Left hindlimb (tissue), 1 donor: ENCODE measurements at places on chromosomes 11 and 22.

DNA sequence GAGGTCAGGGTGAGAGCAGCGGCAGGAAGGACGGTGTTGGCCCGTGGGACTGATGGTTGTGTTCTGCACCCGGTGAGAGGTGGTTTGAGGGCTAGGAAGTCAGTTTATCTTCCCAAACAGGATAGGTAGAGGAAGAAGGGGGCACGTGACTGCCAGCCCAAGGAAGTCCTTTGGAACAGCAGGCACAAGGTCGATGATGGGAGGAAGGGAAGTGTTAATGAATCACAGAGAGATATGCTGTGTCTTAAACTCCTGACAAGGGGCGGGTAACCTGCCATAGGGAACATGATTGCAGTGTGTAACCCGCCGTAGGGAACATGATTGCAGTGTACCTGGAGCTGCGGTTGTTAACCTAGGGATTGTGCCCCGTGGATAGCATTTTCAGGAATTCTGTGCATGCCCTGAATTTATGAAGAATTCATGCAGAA, 49.0 kb downstream of the PRR5L start:
- DNase-seq, result no peak

GRCh38 chr11:2994336-2994730, 2.2 kb upstream of the NAP1L4 start:
- DNase-seq, result no peak

DNA sequence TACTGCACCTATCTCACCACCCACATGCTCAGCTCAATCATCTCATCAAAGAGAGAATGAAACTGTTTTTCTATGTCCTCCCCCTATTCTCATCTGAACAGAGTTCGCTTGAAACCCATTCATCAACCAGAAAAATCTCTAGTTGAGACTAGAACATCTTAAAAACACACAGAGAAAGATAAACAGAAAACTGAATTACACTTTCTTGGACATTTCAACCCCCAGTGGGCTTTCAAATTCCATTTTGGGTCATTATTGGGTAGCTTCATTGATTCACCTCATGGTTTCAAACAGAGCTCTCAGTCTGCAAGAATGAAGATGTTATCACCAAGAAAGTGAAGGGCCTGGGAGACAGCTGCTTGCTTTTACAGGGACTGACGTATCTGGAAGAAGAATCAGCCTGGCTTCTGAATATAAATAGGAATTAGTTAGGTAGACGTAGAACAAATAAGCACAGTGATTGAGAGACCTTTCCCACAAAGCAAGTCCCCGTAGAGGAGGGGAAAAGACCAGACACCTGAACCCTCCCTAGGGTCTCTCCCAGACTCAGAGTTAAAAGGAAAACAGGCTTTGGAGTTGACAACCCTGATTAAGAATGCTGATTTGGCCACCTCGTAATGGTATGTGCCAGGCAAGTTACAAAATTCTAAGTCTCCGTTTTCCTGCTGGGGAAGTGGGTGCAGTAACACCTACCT, 155.7 kb downstream of the BBOX1 start:
- DNase-seq, result no peak

- no peak for DNase-seq
Observed at GRCh38 chr11:122516686-122517085, 138.8 kb upstream of the UBASH3B start.

DNA sequence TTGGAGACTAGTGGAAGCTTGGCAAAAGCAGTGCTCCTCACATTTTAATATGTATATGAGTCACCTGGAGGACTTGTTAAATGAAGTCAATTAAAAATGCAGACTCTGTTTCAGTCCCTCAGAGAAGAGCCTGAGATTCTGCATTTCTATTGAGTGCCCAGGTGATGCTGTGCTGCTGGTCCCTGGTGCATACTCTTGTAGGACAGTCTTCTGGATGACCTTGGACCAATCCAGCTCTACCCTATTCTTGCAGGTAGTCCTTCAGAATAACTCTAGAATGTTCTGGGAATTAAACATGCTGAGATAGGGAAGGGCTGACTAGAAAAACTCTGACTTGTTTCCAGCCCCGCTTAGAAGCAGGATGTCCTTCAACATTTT, 115.9 kb downstream of the CASP12 start:
- no peak for DNase-seq

- no peak for DNase-seq
Observed at GRCh38 chr11:31821235-31821764, 10.2 kb upstream of the PAX6 start.

DNA sequence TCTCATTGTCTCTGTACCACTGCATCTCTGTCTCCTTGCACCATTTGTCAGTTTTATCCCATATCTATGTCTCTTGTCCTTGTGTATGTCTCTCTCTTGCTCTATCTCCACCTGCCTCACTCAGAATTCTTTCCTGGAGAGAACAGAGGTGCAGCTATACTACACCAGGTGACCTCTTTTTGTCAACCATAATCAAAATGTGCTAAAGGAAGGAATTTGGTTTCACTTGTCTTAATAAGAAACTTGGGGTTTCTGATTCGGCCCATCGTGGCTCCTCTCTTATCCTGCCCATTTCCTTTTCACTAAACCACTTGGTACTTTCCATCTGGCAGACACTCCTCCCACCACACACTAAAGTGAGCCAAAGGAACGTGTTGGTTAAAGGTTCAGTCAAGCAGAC, 2.0 kb upstream of the C11orf42 start:
- no peak for DNase-seq

- no peak for DNase-seq
Observed at GRCh38 chr11:96323642-96323985, 19.4 kb downstream of the MAML2 start.

GRCh38 chr11:63804259-63804658, 9.0 kb upstream of the SPINDOC start:
- DNase-seq, result no peak

GRCh38 chr22:39518996-39519680, 1.2 kb upstream of the ATF4 start:
- DNase-seq, result peak; percentile 59

DNA sequence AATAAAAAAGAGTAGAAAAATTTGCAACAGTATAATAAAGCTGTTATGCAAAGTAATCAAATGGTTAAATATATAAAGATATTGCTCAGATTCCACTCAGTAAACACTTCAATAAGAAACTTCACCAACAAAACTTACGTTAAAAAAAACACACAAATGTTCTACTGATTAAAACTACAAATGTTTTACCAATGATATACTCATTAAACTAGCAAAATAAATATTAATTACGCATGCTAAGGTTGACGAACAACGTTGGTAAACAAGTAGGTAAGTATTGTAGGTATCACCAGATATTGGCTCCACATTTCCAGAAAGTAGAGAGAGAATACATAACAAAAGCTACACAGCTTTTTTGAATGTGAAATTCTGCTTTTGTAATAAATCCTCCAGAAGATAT, 12.6 kb downstream of the RDX start:
- DNase-seq, result no peak

DNA sequence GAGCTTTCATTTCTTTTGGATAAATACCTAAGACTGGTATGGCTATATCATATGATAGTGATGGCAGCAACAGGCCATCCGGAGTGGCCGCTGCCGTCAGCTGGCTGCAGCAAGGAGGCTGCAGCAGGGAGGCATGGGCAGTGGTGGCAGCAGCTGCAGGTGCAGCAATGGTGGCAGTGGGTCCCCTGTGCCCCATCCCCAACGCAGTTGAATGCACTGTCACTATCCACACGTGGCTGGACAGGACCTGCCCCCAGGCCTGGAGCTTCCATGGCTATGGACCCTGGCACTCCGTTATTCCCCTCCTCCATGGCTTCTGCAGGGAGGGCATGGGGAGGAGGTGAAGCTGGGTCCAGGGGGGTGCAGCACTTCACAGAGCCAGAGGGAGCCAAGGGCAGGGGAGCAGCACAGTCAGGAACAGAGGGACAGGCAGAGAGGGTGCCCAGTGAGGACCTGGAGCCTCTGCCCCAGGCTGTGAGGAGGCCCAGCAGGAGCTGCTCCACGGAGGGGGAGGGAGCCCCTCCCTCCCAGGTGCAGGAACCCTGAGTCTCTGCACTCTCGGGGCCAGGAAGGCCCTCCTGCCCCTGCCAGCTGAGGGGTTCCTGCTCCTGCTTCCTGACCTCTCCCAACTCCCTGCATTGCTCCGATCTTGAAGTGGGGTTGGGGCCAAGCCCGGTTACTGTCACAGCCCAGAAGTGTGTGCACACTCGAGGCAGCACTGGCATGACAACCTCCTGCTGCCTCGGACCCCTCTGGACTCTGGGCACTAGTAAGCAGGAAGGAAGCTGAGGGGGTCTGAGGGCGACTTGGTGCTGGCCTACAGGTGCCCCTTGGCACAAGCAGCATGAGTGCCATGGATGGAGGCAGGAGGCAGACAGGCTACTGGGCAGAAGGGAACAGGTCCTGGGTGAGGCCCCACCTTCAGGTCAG, 466.3 kb downstream of the GUCY1A2 start:
- DNase-seq, result no peak

DNA sequence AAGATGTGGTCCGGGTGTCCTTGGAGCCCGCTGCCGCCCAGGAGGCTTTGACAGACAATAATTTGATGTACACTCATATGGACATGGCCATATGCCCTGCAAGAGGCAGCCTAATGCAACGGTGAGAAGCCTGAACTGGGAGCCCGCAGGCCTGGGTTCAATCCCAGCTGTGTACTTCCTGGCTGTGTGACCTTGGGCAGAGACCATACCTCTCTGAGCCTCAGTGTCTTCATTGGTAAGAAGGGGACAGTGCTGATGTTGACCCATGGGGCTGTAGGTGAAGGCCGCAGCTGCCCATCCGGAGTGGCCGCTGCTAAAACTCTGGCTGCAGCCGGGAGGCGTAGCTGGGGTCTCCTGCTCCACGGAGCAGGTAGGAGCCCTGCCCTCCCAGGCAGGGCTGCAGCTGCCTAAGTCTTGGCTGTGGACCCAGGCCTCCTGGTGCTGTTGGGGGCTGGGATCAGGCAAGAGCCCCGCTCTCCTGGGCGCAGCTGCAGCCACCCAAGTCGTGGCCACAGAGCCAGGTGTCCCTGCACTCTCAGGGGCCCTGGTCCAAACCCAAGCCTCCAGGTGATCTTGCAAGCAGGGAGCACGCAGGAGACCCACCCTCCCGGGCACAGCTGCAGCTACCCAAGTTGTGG, 8.9 kb downstream of the IL2RB start:
- DNase-seq, result no peak

DNA sequence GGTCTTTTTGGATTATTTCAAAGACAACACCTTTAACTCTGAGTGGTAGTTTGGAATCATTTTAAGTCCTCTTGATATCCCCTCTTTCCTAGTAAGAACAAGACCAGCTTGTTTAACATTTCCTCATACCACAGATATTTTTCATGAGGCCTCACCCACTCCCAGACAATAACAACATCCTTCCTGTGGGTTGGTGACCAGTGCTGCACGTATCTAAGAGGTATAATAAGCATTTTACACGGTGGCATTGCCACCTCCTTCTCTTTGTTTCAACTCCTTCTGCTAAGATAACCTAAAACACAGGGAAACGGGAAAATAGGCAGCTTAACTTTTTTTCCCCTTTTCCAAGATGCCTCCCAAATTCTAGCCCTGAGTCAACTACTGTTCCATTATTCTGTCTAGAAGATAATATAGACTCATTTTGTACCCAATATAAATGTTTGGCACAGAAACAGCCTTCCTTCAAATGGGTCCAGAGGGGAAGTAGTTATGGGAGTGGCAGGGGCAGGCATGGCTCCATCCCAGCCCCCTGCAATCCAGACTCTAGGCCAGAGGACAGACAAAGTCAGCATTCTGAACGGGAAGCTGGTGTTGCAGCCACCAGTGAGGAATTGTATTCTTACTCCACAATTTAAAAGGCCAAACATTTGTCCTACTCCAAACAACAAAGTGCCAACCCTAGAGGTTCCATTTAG, 28.5 kb downstream of the MAML2 start:
- DNase-seq, result no peak

DNA sequence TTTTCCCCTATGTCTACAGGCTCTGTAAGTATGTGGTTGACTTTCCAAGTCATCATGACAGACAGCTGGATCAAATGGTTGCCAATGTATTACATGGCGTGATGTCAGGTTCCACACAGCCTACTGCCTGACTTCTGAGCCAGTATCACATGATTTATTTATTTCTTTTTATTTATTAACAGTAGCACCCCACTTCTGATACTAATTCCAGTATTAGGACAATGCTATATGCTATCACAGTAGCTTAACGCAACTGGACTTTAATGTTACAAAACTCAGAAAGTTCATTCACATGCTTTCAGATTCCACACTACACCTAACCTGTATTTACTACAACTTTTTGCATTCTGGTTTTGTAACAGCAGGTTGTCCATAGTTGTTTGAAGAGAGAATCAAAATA, 17.7 kb upstream of the C11orf24 start:
- DNase-seq, result no peak

- no peak for DNase-seq
Observed at GRCh38 chr11:94563176-94563847, 3.9 kb upstream of the PIWIL4 start.

DNA sequence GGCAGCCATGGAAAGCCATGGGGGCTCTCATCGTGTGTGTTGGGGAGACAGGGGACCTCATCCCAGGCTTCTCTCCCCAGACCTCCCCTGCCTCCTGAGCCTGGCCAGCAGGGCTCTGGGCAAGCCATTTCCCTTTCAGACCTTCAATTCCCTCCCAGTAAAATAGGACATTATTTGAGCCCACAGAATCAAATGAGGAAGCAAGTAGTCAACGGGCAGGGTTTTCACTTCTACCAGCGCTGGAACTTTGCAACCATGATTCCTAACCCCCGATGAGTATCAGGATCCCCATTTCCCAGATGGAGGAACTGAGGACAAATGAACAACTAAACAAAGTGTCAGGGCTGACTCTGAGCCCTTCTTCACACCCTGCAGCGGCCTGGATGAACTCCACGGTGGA, 48.9 kb upstream of the TCF20 start:
- no peak for DNase-seq

DNA sequence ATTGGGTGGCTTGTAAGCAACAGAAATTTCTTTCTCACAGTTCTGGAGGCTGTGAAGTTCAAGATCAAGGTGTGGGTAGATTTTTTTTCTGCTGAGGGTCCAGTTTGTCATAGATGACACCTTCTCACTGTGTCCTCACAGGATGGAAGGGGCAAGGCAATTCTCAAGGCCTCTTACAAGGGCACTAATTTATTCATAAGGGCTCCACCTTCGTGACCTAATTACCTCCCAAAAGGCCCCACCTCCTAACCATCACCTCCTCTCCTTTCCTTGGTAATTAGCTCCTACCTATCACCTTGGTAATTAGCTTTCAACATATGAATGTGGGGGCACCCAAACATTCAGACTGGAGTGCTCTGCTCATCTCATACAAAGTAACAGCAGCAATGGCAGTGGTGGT, 92.3 kb upstream of the CD44 start:
- no peak for DNase-seq

GRCh38 chr11:6638429-6638828, 17.2 kb downstream of the DCHS1 start:
- no peak for DNase-seq

DNA sequence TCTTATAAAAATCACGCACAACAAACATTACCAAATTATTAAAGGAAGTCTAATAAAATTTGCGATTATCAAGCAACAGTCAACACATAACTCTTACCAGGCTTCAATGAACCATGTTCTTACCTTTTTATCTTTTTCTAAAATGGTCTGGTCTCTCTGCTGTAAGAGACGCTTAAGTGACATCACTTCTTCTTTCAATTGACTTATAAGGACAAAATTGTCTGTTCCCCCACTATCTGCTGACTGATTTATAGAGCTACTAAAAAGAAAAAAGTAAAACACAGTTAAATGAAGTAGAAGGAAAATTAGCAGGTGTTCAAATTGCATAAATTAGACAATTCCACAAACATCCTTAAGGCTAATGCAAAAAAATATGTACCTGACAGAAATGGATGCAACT, 10.9 kb downstream of the FAM76B start:
- no peak for DNase-seq

- DNase-seq, result no peak
Observed at GRCh38 chr11:10502770-10503169, 38.2 kb downstream of the RNF141 start.
